ENCODE measurements at places on chromosomes 6 and 20.

- no peak for DNase-seq
These were observed 20.1 kb upstream of the REPS1 start for GRCh38 chr6:139008117-139008516.

DNA sequence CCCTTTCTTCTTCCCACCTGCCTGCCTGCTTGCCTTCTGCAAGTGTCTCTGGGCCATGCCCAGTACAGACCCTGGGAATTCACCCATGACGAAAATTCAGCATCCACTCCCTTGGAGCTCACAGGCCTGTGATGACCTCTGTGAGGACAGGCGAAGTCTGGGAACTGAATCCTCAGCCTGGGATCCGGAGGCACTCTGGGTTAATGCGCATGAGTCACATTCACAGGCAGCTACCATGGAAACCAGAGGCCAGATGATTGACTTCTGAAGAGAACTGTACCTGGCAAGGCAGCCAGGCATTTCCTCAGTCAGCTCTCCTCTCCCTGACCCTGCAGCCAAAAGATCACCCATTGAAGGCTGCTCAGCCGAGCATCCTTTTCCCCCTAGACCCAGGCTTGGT is 41.0 kb downstream of the SLC9A8 start:
- DNase-seq = no peak

GRCh38 chr6:19311786-19312185 is 525.4 kb upstream of the ID4 start:
- DNase-seq = no peak

DNA sequence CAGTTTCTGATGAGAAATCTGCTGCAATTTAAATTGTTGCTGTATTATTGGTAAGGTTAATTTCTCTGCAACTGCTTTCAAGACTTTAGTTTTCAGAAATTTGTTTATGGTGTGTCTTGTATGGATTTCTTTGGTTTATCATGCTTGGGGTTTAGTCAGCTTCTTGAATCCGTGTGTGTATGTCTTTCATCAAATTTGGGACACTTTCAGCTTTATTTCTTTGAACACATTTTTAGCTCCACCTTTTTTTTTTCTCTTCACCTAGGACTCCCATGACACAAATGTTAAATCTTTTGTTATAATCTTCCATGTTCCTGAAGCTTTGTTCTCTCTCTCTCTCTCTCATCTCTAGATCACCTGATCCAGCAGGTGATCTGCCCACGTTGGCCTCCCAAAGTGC is 13.4 kb upstream of the TP53TG5 start:
- no peak for DNase-seq

- DNase-seq = no peak
These were observed 147.2 kb upstream of the SNX9 start for GRCh38 chr6:157675831-157676230.

- DNase-seq = no peak
These were observed 148.4 kb downstream of the CARMIL1 start for GRCh38 chr6:25427549-25427948.

DNA sequence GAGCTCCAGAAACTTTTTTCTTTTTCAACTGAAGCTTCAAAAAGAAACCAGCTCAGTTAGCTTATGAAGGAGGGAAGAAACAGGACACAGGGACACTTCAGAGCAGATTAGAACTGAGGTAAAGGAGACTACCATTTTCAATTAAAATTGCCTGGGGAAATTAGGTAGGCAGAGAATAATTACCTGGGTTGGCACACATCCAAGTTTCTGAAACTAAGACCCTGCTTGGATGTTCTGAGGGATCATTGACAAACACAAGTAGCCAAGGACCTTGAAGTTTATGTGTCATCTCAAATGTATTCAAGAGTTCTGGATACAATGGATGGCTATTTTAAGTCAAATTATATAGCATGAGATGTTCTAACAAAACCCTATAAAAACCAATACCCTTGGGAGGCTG is 137.6 kb downstream of the PLCB4 start:
- no peak for DNase-seq

DNA sequence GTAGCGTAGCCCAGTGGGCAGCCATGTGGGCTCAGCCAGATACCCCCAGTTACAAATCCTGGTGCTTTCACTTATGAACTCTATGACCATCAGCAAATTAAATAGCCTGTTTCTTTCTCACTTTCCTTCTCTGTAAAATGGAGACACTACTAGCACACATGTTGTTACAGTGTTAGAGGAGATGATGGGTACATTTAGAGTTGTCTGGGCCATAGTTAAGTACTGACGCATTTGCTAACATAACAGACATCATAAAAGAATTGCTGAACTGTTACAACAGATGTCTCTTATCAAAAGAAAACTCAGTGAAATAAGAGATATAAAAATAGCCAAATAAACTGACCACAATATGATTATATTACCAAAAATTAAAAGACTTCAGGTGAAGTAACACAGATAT is 69.9 kb upstream of the DOK5 start:
- DNase-seq = no peak

DNA sequence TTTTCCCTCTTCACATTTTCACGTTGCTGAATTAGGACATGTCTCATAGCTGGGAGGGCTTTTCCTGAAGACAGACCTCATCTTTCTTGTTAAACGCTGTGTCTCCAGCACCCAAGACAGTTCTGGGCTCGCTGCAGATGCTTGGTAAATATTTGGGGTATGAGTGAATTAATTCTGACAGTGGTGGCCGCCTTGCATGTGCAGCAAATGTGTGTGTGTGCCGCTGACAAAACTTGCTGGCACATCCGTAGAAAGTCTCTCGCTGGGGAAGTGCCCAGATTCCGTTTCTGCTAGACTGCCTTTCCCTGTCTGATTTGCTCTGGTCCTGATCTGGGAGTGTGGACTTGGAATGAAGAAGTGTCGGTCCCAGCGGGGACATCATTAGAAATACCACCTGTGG is 48.2 kb upstream of the ZNFX1 start:
- no peak for DNase-seq

DNA sequence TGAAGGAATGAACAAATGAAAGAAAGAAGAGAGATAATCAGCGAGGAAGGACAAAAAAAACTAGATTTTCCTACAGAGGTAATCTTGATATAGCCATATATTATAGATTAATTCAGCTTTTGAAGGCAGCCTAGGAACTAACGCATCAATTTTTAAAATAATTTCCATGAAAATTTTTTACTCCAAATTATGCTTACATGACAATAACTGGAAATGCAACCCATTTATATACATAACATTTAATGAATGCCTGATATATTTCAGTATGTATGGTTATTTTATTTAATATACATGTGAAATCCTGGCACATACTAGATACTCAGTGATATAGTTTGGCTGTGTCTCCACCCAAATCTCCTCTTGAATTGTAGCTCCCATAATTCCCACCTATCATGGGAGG is 157.6 kb downstream of the LAMP5 start:
- DNase-seq = no peak

DNA sequence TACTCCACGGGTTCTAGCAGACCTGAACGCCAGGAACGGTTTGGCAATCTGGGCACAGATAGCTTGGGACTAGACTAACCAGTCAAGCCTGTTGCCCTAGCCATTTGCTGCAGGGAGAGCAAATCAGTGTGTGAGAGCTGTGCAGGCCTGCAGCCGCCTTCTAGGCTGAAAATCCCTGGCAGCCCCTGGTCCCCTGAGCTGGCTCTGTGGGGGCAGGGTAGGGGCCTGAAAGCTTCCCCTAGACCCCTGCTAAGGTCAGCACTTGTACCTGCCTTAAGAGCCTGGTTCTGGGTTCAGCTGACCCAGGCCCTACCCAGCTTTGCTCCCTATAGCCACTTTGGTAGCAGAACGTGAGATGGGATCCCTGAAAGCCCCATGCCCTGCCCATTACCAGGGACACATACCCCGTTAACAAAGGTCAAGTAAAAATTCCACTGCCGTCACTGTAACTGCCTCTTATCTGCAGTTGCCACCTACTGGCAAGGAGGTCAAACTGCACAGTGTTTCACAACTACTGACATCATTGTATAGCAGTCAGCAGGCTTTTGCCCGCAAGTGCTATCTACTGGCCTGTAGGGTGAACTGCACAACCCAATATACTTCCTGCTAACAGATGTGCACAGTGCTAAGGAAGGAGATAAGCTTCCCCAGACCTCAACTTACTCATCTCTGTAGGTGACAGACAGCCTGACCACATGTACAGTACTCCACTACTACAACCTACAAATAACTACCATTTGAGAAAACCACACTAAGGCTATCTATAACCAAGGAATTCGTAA is 95.1 kb upstream of the OLIG3 start:
- DNase-seq = no peak

- DNase-seq = no peak
These were observed 17.4 kb upstream of the SIRPB2 start for GRCh38 chr20:1508574-1508973.

DNA sequence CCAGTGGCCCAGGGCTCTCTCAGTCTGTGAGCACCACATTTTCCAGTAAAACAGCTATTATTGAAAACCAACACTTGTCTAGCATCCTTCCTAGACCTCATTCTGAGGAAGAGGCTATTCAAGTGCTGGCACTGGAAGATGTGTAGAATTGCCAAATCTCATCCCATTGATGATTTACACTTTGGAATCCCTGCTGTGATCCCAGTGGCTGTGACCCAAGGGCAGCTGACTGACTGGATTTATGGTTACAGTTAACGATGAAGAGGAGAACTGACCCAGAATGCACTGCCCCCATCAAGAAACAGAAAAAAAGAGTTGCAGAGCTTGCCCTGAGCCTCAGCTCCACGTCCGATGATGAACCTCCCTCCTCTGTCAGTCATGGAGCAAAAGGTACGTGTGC is 2.4 kb downstream of the CMTR1 start:
- no peak for DNase-seq

DNA sequence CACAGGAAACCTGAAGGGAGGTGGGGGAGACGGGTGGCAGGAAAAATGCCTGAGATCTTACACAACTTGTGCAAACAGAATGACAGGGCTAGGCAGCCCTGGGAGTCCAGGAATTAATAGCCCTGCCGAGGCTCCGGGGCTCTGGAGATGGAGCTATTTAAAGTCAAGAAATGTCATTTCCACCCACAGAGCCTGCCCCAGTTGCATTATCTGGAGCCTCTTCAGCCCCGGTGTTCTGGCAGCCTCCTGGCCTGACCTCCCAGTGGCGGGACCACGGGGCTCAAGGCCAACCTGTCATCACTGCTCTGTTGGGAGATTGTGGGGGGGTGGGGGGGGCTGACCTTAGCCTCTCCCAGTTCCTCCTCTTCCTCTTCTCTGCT is 28.5 kb upstream of the SCUBE3 start:
- no peak for DNase-seq

DNA sequence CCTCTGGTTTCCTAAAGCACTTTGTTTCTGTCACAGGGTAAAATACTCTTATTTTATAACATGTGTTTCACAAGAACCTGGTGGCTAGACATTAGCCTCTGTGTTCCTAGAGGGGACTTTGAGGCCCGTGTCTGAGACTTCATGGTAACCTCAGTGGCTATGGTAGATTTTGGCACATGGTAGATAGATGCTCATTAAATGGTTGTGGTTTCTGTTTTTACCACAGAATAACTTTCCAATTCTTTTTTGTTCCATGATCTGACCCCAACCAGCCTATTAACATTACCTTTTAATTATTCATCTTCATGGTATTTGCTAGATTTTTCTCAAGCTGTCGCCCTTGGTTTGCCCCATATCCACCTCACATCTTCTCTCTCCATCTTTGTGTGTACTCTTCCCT is 34.3 kb downstream of the CCN2 start:
- DNase-seq = no peak

DNA sequence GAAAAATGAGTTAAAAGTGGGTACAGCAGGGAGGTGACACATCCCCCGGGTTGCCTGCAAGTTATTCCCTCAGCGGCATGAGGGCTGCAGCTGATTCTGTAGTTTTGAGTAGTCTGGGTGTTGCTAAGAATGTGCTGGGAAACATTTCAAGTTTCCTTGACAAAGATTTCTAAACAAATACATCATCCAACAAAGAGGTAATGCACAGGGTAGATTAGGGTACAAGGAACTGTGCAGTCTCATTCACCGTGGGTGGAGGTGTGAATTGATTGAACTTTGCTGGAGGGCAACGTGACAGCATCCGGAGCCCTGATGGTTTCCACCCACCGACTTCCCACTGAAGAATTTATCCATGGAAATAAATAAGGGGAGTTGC is 21.8 kb downstream of the CASS4 start:
- no peak for DNase-seq

DNA sequence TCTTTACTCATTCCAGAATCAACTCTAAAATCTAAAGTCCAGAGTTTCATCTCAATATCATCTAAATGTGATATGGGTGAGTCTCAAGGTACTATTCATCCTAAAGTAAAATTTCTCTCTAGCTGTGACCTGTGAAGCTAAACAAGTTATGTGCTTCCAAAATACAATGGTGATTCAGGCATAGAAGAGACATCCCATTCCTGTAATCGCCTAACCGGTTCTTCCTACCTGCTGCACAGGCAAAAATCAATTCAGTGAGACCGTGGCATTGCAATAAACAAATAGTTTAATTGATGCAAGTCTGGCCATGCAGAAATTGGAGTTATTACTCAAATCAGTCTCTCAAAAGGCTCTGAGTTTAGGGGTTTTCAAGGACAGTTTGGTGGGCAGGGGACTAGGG is 232.8 kb downstream of the UBE3D start:
- no peak for DNase-seq

- DNase-seq = no peak
These were observed 195.5 kb upstream of the PRDM1 start for GRCh38 chr6:105890521-105891244.

DNA sequence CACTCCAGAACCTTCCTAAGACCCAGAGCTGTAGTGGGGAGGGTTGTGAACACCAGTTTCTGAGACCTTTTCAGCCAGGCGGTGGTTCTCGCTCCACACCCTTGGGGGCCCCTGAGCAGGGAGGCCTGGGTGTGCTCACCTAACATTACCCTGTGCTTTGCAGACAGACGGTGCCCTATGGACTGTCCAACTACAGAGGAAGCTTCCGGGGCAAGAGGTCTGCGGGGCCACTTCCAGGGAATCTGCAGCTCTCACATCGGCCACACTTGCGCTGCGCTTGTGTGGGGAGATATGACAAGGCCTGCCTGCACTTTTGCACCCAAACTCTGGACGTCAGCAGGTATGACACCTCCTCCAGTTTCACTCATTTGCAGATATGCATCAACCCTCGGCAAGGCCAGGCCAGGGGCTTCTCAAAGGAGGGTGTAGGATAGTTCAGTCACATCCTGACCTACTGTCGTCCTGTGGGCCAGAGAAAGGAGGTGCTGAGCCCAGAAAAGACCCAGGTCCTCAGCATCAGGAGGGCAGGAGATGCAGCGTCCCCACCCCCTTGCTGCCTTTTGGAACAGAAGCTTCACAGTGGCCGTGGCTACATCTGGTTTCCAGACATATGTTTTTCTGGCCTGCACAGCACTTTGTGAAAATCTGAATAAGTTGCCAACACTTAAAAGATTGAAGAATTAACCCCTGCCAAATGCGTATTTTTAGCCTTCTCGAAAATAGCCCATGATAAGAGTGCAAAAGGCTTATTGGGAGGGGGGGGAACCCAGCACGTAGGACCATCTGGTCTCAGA is 20.6 kb downstream of the EDN3 start:
- no peak for DNase-seq

DNA sequence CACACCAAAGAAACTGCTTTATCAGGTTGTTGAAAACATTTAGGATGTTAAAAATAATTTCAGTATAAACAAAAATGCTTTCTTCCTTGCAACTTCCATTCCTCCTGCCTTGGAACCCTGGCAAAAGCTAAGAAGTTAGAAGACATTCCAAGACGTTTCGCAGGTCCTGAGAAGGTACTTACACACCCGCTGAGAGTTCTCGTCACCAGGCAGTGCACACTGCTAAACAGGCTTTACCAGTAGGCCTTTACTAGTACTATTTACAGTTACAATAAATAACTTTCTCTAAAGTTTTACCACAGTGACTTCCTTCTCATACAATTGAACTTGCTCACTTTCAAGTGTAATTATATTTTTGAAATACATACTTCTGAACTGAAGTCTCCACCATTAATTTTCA is 81.4 kb upstream of the RPS6KA2 start:
- no peak for DNase-seq

GRCh38 chr6:107703606-107704005 is 120.5 kb downstream of the SCML4 start:
- DNase-seq = no peak
